ENCODE measurements at places on chromosomes 3 and 15.
A peak's percentile ranks its signal among the peaks of the same experiment; 100 is the strongest.

DNA sequence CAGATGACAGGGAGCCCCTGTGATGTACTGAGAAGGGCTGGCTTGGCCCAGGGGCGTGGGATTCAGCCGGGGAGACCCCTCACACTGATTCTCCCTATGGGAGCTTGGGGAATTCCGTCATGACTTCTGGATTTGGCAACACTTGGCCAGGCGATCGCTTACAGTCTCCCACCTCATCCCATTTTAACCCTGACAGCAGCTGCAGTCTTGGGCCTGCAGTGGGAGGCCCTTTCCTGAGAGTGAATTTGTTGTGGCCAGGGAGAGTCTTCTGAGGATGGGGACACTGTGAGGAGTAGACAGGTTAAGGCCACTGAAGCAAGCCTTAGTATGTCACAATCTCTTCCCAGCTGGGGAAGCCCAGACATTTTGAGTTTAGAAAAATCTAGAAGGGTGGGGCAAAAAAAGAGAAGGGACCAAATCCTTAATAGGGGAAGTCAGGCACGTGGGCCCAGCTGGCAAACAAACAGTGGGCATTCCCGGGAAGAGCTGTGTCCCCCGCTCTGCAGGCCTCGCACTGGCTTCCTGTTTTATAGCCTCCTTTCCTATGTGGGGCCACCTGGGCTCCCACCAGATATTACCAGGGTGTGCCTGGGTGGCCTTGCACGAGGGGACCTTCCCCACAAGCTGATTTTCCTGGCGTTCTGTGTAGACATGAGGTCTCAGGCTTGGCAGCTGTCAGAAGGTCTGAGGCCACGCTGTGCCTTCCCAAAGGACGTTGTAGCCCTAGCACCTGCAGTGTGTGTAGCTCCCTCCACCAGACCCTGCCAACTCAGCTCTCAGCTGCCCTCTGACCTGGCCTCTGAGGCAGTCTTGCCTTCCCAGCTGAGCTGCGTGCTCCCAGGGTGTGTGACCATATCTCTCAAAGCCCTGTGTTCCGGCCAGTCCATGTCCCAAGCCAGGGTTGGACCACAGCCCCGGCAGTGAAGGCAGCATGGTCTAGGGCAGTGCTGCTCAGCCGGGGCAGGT, 64.5 kb downstream of the FEM1B start:
- DNase-seq, result no peak

DNA sequence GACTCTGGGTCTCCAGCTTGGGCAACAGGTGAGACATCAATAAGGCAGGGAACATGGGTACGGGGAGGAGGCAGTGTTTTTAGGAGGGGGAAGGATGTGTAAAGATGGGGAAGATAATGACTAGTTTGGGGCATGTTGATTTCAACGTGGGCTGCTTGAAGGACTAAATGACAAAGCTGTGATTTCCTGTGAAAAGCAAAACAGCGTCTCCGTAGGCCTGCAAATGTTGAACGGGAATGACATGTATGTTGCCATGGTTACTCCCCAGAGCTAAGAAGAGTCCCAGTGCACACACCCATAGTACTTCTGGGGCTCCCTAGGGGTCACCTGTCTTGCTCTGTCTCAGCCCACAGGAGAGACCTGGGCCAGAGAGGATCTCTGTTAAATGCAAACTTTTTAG, 71.3 kb upstream of the ETV5 start:
- DNase-seq, result peak; percentile 13

DNA sequence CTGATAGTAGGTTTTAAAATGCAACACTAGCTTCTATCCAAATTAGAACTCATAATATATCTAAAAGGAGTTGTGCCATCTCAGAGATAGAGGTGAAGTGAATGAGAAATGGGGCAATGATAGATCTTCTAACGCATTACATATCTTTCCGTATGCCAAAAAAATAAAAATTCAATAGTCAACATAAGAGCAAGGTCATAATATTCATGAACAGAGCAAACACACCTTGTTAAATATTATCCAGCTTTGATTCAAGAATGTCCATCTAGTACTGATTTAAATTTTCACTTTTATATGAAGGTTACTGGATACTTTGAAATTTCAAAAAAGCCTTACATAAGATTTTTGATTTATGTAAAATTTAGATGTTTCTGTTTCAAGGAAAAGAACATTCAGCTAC, 554.5 kb downstream of the NSUN3 start:
- DNase-seq, result no peak

DNA sequence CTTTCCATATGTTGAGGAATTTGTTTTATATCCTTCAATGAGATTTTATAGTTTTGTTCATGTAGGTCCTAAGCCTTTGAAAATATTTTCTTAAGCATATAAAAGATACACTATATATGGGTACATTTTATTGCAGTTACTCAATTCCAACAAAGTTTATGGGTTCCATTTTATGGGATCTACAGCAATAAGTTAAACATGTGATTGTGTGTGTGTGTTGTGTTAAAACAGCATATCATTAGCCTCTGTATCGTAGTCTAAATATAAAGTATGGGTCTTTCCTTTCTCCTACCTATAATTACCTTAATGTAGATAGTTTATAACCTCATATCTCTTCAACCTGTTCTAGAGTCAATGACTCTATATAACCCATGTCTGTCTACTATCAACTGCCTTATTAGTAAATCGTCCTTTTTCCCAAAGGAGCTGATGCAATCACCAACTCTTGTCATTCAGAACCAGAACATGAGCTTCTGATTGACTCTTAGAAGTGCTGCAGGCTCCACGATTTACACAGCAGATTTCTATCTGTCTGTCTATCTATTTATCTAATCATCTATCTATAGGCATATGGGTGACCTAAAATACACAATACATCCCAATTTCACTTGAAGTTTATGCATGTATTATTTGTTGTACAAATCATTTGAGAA, 512.6 kb upstream of the CBLB start:
- no peak for DNase-seq

Measured in endodermal cell (in vitro differentiated cells).